Stimulated activated CD4-positive, alpha-beta T cell treated with anti-CD3 and anti-CD28 coated beads, TNF-alpha, amount 100 ng/mL, for 48 hours (primary cell): ENCODE measurements at places on chromosomes 13 and 19.

DNA sequence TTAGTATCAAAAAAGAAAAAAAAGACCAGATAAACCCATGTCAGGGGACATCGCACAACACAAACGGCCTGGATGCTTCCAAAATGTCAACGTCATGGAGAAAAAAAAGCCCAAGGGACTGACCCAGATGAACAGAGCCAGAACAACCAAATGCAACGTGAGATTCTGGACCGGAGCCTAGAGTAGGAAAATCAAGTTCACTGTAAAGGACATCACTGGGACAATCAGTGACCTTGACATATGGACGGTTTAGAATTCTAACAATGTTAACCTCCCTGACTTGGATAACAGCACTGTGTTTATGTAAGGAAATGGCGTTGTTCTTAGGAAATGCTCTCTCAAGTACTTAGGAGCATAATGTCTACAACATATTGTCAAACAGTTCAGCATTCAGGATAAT is 15.1 kb upstream of the EMP3 start:
- no peak for DNase-seq

GRCh38 chr13:113884821-113885220 is 20.9 kb upstream of the GAS6 start:
- DNase-seq, result no peak

- peak; percentile 48 for DNase-seq
These were observed 4.3 kb upstream of the ACP5 start for GRCh38 chr19:11581740-11582139.

GRCh38 chr19:12648088-12648487 is 18.5 kb downstream of the MAN2B1 start:
- DNase-seq, result no peak

GRCh38 chr13:65095161-65096082 is 2134.7 kb downstream of the PCDH9 start:
- DNase-seq, result no peak

DNA sequence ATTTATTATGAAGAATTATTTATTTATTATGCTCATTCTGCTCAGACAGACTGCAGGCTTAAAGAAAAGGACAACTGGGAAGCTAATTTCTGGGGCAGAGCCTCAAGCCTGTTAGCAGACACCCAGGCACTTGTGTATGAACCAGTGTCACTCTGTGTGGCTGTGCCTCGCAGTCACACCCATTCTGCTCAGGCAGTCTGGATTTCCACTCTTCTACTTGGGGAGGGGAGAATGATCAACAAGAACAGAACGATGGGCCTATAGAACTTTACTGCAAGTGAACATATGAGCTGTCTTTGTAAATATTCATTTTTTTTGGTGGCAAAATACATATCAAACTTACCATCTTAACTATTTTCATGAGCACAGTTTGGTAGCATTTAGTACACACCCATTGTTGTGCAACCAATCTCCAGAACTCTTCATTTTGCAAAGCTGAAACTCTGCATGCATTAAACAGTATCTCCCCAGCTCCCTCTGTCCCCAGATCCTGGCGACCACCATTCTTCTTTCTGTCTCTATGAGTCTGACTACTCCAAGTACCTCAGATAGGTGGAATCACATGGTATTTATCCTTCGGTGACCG is 181.7 kb downstream of the NUFIP1 start:
- DNase-seq, result no peak
